ENCODE measurements at places on chromosomes 2 and 18.
A peak's percentile ranks its signal among the peaks of the same experiment; 100 is the strongest.

- peak; percentile 18 for DNase-seq
These were observed 231.7 kb downstream of the ARL6IP6 start for GRCh38 chr2:152950126-152950525.

GRCh38 chr2:70673041-70673647 lies 94.9 kb downstream of the ADD2 start:
- no peak for DNase-seq

- DNase-seq = no peak
These were observed 175.4 kb downstream of the SATB2 start for GRCh38 chr2:199282309-199282708.

DNA sequence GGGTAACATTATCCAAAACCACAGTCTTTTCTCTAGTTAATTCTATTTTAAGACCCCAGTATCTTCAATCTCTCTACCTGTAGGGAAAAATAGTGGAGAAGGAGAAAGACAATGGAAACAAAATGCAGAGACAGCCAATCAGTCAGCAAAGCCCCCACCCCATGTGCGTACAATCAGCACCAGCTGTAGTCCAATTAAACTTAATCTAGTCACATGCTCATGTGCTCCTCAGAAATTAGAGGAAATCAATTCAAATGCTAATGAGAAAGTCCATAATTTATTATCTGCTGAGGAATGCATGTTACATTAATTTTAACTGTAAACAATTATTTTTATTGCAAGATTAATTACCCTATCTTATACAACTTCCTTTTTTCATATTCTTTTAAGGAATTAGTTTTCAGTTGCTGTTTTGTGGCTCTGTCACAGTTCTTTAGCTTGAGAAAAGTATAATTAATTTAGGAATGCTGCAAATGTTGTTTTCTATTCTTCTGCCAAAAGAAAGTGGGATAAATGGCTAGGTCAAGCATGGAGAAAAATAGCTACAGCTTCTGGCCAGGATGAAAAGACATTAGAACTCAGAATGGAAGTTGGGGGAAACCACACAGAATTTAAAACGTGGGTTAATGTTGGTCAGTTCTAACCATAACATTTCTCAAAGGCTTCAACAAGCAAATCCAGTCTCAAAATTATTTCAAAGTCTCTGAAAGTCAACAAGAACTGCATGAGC lies 232.4 kb upstream of the HNRNPA3 start:
- DNase-seq = no peak

DNA sequence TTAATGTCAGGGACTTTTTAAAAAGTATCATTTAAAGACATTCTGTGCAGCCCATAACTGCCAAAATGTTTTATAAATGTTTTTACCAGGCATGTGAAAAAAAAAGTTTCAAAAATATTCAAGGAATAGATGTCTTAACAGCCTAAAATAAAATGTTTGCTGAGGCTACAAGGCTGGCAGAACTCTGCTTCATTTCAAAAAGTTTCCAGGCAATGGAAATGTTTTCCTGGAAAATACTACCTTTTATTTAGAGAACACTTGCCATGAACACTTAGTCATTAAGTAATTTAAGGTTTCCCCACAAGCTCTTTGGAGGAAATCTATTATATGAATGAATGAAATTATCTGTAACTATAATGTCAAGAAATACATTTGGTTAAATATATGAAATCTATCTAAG lies 68.8 kb downstream of the THADA start:
- DNase-seq = no peak

GRCh38 chr2:27566628-27567027 lies 16.2 kb upstream of the ZNF512 start:
- peak; percentile 69 for DNase-seq

GRCh38 chr2:38653715-38654527 lies 12.0 kb upstream of the GALM start:
- DNase-seq = peak; percentile 59

GRCh38 chr2:188526701-188527100 lies 235.0 kb downstream of the GULP1 start:
- no peak for DNase-seq

GRCh38 chr2:241179899-241180298 lies 8.6 kb upstream of the ANO7 start:
- DNase-seq = no peak
